Activated CD8-positive, alpha-beta memory T cell treated with anti-CD3 and anti-CD28 coated beads for 24 hours (primary cell): ENCODE measurements at places on chromosomes 12 and 14.
A peak's percentile ranks its signal among the peaks of the same experiment; 100 is the strongest.

GRCh38 chr14:54564071-54564867 lies 2.7 kb upstream of the SAMD4A start:
- no peak for DNase-seq

DNA sequence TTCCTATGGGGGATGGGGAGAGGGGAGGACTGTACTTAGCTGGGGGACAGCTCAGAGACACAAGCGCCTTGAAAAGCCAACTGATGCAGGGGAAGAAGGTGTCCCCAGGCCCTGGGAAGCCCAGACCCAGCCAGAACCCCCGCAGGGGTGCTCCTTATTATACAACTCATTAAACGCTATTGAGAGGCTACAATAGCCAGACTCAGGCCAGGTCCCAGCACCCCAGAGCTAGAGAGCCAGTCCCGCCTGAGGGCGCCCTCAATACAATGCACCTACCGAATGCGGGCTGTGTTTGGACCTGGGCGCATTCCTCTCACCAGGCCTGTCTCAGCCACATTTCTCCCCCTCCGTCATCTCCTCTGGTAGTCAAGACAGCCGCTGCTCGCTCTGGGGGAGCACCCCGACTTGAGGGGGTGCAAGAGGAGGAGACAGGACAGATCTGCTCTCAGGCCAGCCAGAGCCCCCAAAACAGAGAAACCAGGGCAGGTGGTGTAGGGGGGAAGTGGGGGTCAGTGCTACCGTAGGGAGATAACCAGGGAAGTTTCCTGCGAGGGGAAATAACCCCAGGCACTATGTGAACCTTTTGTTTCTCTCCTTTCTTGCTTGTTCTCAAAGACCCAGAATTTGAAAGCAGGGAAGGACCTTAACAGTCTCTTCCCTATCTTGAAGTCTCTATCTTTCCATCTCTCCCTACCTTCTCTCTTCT lies 6.1 kb upstream of the ASIC1 start:
- no peak for DNase-seq

DNA sequence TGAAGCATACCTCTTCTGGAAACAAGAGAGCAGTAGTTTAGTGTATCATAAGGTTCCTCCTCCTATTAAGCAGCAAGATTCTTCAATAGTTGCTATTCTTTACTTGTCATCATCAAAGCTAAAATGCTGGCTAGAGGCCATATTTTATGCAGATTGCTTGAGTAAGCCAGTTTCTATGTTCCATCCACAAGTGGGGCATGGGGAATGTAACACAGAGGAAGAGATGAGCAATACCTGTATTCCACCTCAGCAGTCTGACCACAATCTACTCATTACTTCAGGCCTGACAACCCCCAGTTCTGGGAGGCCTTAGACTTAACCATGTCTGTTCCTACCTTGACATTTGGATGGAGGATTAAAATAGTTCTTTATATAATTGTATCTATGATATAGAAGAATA lies 423.6 kb downstream of the BTG1 start:
- DNase-seq, result no peak

DNA sequence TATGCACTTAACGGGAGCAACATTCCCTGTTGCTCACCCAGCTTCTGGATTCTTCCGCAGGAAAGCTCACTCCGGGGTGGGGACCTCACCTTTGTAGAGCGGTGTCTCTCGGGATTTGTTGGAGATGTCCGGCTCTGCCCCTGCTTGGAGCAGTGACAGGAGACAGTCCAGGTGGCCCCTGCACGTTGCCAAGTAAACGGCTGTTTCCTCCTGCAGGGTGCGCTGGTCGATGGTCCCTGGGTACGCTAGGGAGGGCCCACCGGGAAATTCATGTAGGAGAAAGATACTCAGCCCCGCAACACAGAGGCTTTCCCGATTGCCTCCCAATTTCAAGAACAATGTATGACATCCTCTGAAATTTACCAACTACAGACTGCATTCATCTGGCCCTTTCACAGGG lies 23.1 kb downstream of the ASB2 start:
- DNase-seq, result peak; percentile 58

GRCh38 chr12:27689558-27690180 lies 6.6 kb upstream of the REP15 start:
- DNase-seq, result no peak
